ENCODE measurements at places on chromosomes 13 and 19.

- DNase-seq, result peak; percentile 77
These were observed at the start of gene NAA16 for GRCh38 chr13:41310963-41311405. NAA16 (plus strand) TSS chr13:41311267; CDS start chr13:41311529, 262 bp downstream.

DNA sequence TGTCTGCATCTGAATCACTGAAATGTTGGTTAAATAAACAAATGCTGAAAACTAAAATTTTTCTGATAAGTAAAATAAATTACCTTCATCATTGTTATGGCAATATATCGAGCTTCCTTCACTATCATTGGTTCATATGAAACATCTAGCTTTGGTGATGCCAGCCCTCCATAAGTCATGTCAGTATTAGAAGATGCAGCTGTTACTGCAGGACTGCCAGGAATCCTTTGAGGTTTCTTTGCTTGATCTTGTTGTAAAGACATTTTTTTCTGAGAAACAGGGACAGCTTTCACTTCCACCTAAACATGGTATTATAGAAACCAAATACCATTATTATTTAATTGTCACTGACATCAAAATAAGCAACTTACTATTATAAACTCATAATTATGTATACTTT is 123.7 kb upstream of the FBXL3 start:
- DNase-seq, result no peak

DNA sequence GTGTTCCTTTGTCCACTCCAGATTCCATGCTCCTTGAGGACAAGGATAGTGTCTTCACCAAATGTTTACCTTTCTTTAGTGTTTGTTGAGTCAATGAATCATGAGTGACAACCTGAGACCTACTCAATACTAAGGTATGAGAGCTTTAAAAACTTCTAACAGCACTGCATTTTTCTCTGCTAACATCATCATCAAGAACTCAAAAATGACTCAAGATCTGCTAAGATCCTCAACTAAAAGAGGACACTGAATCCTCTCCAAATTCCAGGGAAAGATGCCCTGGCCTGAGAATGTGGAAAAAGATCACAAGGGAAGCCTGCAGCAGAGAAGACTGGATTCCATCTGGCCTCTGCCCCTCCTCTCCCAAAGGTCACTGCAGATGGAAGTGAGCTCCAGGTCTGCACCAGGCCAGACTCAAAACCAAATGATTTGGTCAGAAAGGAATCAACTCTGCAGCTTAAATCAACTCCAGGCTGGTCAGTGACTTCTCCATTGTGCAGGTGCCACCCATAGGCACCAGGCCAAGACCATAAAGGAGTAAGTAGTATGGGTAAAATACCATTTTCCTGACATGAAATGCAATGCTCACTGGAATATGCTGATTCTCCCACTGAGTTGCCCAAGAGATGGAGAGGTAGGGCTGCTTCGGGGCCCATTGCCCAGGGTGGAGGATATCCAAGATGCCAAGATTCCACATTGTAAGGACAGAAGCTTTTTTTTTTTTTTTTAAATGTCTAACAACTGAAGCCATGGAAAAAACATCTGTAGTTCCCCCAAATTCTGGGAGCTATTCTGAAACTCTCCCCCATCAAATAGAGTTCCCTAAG is 89.5 kb upstream of the DOCK9 start:
- DNase-seq, result peak; percentile 70

GRCh38 chr13:31797154-31797775 is 57.9 kb downstream of the RXFP2 start:
- DNase-seq, result peak; percentile 8

DNA sequence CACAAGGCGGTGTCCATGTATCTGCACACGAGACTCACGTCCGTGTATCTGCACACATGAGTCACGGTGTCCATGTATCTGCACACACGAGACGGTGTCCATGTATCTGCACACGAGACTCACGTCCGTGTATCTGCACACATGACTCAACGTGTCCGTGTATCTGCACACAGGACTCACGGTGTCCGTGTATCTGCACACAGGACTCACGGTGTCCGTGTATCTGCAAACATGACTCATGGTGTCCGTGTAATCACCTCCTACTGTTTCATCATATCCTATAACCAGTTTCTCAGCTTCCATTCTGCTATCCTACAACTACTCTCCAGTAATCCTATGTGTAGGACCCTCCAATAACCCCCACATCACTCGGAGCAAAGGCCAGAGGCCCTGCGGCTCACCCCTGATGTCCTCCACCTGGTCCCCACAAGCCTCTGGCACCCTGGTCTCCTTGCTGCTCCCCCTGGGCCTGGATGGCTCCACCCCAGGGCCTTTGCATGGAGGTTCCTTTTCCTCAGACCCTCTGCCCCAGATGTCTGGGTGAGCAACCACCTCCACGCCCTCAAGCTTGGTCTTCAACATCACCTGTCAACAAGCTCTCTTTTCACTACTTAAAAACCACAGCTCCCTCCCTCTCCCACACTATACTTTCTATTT is 2.5 kb upstream of the TMEM255B start:
- no peak for DNase-seq

DNA sequence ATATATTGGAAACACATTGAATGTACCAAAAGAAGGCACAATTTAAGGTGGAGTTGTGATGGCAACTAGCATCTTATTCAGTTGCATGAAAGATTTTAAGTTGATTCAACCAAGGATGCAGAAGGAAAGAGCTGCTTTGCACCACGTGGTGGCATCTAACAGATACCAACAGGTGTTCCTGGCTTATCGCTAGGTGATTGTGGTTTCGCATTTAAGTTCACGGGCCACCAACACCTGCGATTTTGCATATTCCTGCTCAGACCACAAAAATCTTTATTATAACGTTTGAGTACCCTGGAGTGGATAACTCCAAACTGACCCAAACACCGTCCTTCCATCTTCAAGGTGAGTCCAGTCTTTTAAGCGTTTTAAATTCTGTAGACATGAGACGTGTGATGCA is 45.3 kb downstream of the RGCC start:
- DNase-seq, result no peak

- DNase-seq, result no peak
These were observed 3.7 kb upstream of the ZNRF4 start for GRCh38 chr19:5451494-5451893.

- no peak for DNase-seq
These were observed 187.6 kb downstream of the PCDH9 start for GRCh38 chr13:67042556-67042955.

DNA sequence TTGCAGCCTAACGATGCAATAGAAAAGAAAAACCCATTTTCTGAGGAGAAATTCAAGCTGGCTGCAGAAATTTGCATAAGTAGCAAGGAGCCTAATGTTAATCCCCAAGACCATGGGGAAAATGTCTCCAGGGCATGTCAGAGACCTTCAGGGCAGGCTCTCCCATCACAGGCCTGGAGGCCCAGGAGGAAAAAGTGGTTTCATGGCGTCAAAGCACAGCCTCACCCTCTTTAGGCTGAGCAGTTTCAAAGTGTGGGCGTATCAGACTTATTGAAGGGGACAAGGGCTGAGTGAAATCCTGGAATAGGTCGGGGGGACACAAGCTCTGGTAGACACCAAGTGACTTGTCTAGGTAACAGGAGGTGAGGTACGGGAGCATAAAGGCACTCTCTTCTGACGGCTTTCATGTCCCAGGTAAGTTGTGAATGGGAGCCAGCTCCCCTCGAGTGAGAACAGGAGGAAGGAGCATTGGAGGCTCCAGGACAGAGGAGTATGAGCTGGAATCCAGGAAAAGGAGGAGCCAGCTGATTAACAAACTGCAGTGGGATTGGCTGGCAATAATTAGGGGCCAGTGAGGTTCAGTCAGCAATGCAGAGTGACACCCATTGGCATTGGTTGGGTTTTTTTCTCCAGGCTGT is 35.8 kb downstream of the MRPL57 start:
- DNase-seq, result no peak

DNA sequence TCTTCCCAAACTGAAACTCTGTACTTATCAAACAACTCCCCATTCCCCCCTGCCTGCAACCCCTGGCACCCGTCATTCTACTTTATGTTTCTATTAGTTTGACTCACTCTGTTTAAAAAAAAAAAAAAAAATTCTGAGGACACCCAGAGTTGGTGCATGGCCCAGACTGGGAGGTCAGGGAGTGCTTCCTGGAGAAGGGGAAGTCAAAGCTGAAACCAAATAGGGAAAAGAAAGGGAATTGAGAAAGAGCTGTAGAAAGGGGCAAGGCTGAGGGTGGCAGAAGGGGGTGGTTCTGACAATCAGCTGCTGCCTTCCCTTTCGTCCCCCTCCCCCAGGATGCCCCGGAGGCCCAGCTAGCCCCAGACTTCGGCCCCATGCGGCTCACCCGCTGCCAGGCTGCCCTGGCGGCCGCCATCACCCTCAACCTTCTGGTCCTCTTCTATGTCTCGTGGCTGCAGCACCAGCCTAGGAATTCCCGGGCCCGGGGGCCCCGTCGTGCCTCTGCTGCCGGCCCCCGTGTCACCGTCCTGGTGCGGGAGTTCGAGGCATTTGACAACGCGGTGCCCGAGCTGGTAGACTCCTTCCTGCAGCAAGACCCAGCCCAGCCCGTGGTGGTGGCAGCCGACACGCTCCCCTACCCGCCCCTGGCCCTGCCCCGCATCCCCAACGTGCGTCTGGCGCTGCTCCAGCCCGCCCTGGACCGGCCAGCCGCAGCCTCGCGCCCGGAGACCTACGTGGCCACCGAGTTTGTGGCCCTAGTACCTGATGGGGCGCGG is 9.0 kb upstream of the STRN4 start:
- no peak for DNase-seq

Data from HCT116 (cell line).